NCI-H446 (cell line): ENCODE measurements at places on chromosomes 2 and 18.
A peak's percentile ranks its signal among the peaks of the same experiment; 100 is the strongest.

- DNase-seq = no peak
Observed at GRCh38 chr2:148554459-148555247, 89.9 kb upstream of the EPC2 start.

GRCh38 chr2:17313261-17313660 lies 205.0 kb downstream of the RAD51AP2 start:
- no peak for DNase-seq

DNA sequence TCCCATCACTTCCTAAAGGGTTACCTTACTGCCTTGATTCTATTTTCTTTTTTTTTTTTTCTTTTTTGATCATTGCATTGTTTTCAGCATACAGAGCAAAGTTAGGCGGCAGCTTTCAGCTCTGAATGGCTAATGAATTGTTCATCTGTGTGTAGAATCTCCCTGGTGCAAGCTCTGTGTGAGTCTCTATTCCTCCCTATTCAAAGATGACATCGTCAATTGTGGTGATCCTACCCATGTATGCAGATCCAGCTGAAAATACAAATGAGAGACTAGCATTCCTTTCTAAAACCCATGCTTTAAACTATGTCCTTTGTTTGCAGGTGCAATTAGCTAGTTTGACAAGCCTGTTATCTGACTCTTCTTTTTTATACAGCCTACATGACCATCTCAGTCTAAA lies 539.0 kb downstream of the ARHGAP15 start:
- no peak for DNase-seq

- no peak for DNase-seq
Observed at GRCh38 chr2:219248845-219249202, 3.5 kb downstream of the STK16 start.

DNA sequence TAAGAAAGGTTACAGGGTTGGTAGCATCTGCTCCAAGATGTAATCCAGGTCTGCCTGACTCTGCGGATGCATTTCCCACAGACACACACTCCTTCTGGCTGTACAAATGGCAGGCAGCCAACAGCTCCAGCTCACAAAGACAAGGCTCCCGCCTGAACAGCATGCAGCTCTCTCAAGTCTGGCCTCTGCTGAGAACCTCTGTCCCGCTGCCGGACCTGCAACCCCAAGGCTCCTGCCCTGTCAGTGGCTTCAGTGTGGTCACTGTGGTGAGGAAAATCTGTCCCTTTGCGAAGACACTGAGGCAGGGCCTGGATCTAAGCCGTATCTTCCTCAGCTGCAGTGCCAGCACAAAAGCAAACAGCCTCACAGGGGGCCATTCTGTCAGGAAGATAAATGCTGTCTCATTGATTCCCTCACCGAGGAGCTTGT lies 469.3 kb upstream of the MEX3C start:
- DNase-seq = peak; percentile 93

- no peak for DNase-seq
Observed at GRCh38 chr2:33581872-33582271, 17.2 kb downstream of the FAM98A start.

DNA sequence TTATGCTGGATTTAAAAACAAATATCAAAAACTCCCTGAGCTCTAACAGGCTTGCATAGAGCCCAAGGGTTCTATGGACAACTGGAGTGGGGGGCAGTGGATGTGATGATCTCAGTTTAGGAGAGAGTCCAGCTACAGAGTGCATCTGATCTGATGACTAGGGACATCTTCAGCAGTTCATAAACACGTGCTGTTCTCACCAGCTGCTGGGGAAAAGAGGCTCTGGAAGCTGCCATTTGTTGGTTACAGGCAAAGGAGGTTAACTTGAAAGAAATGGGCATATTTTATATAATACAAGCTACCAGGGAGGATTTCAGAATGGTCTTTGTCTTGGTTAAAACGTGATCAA lies 36.0 kb upstream of the ZNF396 start:
- no peak for DNase-seq

- no peak for DNase-seq
Observed at GRCh38 chr2:136360790-136361189, 242.8 kb upstream of the CXCR4 start.

- no peak for DNase-seq
Observed at GRCh38 chr2:25561136-25561850, 112.1 kb downstream of the DTNB start.

DNA sequence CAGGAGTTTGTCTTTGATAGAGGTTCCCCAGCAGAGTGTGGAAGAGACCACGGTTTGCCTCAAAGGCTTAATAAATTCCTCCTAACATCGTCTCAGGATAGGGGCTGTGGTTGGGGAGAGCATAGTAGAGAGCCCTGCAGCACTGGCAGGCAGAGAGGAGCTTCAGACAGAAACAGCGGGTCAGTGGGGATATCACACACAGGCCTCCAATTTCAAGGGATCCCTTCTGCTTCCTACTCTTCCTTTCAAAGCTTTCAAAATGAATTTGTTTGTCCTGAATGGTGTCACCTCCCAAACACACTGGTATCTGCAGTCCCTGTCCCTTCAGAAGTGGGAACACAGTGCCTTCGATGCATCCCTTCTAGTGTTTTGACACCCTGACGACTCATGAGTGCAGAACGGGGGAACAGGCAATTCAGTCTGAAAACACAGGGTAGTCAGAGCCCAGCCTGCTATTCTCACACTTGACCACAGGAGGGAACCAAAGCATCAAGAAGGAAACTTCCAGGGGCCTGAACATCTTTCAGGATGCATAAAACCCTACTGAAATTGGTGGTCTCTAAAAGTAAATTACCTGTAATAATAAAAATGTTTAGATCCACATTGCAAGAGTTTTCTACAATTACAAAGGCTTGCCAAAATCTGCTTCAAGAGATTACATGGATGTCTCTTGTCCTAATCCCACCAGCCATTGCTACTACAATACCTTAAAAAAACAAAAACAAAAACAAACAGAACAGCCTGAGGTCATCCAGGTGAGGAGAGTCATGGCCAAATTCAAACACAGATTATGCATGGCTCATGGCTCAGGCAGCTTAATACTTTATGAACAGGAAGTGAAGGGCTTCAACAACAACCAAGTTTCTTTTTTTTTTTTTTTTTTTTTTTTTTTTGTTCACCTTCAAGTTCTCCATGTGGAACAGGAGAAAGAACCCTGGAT lies 49.8 kb downstream of the SLC14A2 start:
- DNase-seq = peak; percentile 50

DNA sequence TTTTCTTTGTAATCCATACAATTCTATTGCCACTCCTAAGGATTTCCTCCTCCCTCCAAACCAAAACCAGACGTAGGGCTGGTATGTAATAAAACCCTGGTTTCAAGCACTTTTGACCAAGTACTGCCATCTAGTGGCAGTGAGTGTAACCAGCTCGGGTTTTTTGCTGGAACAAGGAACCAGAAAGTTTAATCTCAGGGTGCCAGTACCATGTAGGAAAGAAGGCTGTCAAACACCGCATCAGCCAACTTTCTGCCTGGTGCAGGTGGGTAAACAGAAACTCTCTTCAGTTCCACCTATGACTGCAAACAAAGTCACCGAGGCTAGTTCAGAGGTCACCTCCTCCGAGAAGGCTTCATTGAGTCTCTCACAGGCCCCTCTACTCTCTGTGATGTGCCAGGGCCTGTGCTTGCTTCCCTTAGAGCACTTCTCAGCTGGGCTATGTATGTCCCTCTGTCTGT lies 10.2 kb upstream of the THNSL2 start:
- peak; percentile 9 for DNase-seq

GRCh38 chr2:20641123-20641985 lies 9.5 kb downstream of the HS1BP3 start:
- DNase-seq = no peak

GRCh38 chr2:129768485-129769184 lies 210.8 kb upstream of the RAB6C start:
- DNase-seq = no peak

- DNase-seq = no peak
Observed at GRCh38 chr2:118971245-118972122, 29.5 kb downstream of the MARCO start.

GRCh38 chr2:74003494-74004211 lies 18.9 kb downstream of the TET3 start:
- DNase-seq = no peak

GRCh38 chr2:9308186-9308955 lies 101.8 kb downstream of the ASAP2 start:
- DNase-seq = no peak

DNA sequence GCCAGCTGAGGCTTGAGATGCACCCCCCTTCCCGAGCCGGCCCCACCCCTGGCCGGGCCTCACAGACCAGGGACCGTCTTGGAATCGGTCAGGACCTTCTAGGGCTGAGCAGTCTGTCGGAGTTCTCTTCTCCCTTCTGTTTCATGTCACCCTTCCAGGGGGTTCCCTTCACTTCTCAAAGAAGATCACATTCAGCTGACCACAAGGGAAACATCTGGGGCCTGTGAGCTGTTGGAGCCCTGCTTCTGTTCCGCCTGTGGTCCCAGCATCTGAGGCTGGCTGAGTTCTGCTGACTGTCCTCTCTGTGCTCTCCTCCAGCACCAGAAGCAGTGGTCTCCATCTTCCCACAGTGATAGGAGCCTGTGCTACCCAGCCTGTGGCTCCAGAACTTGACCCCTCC lies 106.5 kb downstream of the SEPTIN10 start:
- DNase-seq = no peak

DNA sequence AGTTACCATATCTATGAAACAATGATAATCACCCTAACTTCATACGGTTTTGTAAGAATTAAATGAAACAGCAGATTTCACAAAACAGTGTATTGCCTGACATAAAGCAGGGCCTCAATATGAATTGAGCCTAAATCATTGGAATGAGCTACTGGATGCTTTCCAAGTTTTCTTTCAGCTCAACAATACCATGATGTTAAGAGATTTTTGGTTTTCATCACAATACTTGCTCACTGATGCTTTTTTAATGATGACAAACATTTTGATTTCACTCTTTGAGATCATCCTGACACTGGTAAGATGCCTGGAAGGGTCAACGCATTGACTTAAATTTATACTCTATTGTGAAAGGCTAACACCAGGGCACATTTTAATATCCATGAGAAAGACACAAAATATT lies 377.5 kb downstream of the ZNF521 start:
- DNase-seq = no peak

- DNase-seq = no peak
Observed at GRCh38 chr18:5173646-5174045, 23.4 kb downstream of the AKAIN1 start.

DNA sequence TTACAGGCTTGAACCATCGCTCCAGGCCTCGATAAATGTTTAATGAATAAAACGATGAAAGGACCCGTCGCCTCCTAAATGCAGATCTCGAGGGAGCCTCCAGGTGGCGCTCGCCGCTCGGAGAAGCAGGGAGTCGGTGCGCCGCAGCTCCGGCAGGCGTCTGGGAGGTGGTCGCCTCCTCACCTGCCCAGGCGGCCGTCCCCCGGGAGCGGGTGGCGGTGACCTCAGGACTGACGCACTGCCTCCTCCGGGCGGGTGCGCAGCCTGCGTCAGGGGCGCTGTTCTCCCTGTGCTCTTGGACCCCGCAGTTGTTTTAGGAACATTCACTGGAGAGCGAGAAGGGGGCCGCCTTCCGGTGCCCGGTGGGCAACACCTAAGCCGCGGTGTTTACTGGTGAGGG lies 38.6 kb upstream of the POLE4 start:
- peak; percentile 53 for DNase-seq

- DNase-seq = no peak
Observed at GRCh38 chr18:28576941-28577340, 400.0 kb upstream of the CDH2 start.

DNA sequence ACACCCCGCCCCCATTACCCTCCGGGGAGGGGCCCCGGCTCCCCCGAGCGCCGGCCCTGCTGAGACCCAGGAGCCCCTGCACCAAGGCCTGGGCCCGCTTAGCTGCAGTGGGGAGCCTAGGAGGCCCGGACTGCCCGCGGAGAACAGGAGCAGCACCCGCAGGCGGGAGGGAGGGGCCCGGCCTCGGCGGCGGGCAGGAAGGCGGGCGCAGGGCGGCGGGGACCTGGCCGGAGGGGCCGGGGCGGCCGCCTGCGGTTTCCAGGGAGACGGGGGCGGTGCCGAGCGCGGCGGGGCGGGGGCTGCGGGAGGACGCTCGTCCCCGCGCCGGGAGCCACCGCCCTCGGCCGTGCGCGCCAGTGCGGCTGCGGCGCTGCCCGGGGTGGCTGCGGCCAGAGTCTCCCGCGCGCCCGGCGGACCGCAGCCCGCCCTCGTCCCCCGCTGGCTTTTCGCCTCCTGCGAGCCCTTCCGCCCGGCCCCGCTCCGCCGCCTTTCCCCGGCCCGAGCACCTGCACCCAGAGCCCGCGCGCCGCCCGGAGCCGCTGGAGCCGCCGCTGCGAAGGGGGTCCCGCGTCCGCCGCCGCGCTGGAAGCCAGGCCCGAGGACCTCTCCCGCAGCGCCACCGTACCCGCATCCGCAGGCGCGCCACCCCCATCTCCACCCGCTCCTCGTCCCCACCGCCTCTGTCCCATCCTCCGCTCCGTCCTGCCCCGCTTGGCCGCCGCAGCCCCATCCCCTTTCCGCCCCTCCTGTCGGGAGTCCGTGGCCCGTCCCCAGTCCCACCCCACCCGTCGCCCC lies 17.2 kb downstream of the GPC1 start:
- DNase-seq = no peak

- DNase-seq = no peak
Observed at GRCh38 chr2:147511491-147511948, 333.3 kb upstream of the ACVR2A start.

- no peak for DNase-seq
Observed at GRCh38 chr2:105514576-105514975, 115.7 kb upstream of the FHL2 start.

DNA sequence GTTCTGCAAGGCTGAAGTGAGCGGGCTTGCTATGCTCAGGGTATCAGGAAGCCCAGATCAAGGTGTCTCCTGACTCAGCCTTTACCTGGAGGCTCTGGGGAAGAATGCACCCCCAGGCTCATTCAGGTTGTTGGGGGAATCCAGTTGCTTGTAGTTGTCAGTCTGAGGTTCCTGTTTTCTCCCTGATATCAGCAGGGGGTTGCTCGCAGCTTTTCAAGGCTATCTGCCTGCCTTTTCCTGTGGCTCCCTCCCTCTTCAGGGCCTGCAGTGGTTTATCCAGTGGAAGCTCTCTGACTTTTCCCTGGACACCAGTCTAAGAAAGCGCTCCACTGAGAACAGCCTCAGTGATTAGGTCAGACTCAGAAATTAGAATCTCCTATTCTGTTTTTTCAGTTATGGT lies 116.6 kb downstream of the PTPRM start:
- no peak for DNase-seq

- no peak for DNase-seq
Observed at GRCh38 chr18:10381951-10382350, 72.5 kb upstream of the APCDD1 start.
